Activated T-helper 1 cell treated with Interleukin-2 at 50 U/mL for 16 hours (primary cell): ENCODE measurements at places on chromosomes 3 and 15.

GRCh38 chr3:59401924-59402323 lies 352.1 kb upstream of the CFAP20DC start:
- no peak for DNase-seq

- DNase-seq = no peak
Observed at GRCh38 chr3:123652342-123652984, 67.6 kb upstream of the HACD2 start.

DNA sequence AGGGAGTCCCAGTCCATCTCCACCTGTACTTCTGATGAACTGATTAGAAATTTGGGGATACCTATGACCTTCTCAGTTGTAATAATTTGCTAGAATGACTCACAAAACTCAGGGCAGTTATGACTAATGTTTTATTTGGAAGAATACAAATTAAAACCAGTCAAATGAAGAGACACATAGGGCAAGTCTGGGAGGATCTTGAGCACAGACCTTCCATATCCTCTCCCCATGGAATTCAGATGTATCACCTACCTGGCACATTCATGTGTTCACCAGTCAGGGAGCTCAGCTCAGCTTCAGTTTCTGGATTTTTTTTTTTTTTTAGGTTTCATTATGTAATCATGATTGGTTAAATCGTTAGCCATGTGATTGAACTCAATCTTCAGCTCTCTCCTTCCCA lies 247.7 kb downstream of the VGLL3 start:
- DNase-seq = no peak

DNA sequence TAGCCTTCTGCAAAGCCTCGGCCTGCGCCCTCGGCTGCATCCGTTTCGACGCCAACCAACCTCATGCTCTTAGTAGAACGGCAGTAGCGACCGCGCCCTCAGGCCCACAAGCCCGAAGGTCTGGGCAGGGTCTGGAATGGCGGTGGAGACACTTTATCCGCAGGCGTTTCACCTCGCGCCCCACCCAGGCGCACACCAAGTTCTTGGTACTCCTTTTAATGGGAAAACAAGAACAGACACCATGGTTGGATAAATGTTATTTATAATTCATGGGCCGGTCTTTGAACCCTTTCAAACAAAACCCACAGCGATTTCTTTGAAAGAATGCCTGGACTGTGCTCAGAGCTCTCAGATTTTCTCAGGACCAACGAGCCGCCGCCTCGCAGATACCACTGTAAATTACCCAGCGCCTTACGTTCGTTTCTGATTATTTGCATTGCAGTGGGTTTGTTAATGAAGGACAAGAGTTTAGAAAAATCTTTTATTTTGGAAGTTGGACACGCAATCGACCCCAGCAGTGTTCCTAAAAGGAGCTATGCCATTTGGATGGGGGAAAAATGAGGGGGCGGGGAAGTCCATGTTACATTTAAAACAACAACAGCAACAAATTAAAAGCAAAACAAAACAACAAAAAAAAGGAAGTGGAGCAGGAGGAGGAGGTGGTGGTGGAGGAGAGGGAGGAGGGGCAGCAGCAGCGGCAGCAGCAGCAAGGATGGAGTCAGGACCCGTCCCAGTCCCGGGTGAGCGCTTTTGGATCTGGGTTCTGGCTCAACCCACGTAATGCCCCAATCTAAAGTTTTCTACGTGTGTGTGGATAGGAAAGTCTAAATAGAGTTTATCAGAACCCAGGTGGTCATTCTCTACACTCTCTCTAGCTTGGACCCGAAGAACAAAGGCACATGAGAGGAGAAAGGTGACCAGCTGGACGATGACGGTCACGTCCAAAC lies 993 bp upstream of the ISL2 start:
- DNase-seq = no peak

GRCh38 chr15:50687302-50687902 lies 805 bp upstream of the TRPM7 start:
- DNase-seq = no peak

DNA sequence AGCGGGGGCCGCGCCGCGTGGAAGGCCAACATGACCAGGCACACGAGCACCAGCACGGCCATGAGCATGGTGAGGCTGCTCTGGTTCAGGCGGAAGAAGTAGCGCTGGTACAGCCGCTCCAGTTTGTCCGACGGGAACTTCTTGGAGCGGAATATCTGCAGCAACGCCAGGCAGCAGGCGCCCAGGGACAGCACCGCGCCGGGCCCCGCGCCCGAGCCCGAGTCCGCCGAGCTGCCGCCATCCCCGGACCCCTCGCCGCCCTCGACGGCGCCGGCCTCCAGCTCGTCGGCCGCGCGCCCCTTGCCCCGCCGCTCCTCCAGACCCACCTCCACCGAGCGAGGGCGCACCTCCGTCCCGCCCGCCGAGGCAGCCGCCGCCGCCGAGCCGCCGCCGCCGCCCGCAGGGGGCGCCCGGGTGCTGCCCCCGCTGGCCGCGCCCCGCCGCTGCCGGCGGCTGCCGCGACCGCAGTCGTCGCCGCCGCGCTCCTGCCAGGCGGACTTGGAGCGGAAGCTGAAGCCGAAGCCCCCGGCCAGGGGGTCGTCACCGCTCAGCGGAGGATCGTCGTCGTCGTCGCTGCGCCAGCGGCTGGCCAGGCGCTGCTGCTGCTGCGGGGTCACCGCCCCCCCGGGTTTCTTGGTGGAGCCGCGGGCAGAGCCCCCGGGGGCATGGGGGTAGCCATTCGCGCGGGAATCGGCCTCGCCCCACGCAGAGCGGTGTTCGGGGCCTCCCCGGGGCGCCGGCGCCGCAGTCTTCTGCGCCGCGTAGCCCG lies 957 bp downstream of the ADCY5 start:
- DNase-seq = peak; percentile 5

- DNase-seq = no peak
Observed at GRCh38 chr15:25469377-25469776, 30.6 kb upstream of the UBE3A start.

GRCh38 chr15:96412045-96412905 lies 81.8 kb downstream of the NR2F2 start:
- no peak for DNase-seq

DNA sequence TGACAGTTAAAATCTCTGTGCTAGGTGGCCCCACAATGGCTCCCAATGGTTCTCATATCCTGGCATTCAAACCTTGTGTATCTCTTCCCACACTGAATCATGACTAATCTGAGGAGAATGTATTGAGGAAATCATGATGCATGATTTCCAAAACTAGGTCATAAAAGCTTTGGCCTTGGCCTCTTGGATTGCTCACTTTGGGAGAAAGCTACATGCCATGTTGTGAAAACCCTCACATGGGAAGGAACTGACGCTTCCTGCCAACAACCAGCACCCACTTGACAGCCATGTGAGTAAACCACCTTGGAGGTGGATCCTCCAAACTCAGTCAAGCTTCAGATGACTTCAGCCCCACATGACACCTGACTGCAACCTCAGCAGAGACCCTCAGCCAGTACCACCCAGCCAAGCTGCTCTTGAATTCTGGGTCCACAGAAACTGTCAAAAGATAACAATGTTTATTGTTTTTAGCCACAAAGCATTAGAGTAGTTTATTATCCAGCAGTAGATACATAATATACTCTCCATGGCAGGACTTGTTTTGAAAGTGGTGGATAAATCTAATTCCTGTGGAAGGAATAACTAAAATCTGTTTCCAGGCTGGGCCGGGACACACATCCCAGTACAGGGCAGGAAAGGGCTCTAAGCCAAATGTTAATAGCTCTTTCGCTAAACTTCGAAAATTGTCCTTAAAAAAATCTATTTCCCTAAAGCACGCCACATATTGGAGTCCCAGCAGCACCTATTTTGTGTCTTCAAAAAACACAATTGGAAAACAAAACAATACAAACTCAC lies 1.0 kb upstream of the ZNF620 start:
- DNase-seq = no peak

GRCh38 chr15:81024936-81025335 lies 24.2 kb downstream of the TLNRD1 start:
- no peak for DNase-seq

GRCh38 chr3:170726976-170727661 lies 141.2 kb upstream of the SLC7A14 start:
- DNase-seq = no peak

DNA sequence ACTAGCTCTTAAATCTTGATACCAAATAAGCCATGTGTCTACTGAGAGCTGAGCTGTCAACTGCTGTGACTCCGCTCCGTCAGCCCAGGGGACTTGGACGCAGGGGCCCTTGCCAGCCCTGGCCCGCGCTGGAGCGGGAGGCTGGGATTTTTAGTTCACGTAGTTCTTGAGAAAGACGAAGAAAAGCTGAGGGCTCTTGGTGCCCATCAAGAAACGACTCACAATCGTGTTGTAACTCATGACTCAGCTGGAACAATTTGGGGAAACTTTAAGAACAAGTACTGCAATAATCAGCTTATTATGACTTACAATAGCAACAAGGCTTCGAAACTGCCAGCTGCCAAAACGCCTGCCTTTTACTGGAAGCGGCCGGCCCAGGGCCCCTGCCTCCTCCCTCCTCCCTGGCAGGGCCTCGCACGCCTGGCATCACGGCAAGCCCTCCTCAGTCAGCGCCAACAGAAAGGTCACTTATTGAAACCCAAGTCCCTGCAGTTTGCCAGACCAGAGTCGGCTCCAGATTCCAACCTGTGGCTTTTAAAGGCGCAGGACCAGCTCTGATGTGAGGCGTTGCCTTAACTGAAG lies 60.3 kb downstream of the RGMA start:
- DNase-seq = no peak
